ENCODE measurements at places on chromosomes 12 and 14. TPM values are rescaled to one million over a fixed set of nuclear protein-coding genes. Genes with fewer than 3 reads are reported as not detected.

DNA sequence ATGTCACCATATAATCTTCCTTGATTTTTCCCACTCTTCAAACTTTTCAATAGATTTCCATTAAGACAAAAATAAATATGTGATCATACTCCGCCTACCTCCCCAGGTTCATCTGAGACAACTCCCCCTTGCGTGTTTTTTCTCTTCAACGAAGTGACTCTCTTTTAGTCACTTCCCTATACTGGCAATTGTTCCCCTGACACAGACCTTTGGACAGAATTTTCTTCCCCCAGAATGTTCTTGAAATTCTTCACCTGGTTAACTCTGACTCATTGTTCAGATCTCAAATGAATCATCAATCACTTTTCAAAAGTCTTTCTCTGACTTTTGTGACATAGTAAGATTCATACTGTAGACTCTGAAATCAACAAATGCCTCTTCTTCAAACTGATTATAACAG, 727.3 kb upstream of the LMO3 start:
- no peak overlapping the region for H3K4me3 ChIP-seq
- no peaks in the 10 kb centered on the region for H3K4me1 ChIP-seq
- no peaks in the 10 kb centered on the region for H3K36me3 ChIP-seq
- H3K27ac ChIP-seq: no peak overlapping the region

- H3K4me3 ChIP-seq: peak overlapping the region; percentile 32
- H3K4me1 ChIP-seq: peaks cover 46% of the 10 kb centered on the region
- no peaks in the 10 kb centered on the region for H3K27me3 ChIP-seq
- peak; percentile 78 for DNase-seq
- no peaks in the 10 kb centered on the region for H3K36me3 ChIP-seq
Observed at GRCh38 chr12:49698619-49699545, 8.3 kb downstream of the FMNL3 start.

DNA sequence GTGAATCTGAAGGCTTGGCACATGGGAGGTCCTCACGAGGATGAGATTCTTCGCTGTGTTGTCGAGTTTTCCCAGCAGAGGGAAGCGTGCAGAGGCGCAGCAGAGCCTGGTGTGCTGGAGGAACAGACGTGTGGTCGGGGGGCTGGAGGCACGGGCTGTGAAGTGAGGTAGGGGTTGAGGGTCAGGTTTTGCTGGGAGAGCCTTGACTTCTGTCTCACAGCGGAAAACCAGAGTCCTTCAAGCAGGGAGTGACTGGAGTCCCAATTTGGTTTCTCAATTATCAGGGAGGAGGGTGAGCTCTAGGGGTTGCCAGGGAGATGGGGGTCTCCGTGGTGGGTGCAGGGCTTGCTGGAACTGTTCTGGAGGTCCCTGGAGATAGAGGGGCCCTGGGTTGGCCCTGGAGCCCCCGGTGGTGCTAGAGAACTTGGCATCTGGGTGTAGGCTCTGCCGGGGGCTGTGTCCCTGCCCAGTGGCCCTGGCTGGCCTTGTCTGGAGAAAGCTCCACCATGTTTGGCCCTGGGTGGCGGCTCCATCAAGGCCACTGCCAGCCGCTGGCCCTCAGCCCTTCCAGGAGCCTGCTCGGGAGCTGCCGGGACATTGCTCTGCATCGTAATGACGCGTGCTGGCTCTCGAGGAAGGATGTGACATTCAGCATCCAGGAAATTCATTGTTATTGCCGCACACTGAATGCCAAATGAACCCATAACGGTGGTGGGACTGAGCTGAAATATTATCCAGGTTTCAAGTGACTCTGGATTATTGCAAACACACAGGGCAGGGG, 215.7 kb downstream of the KIF26A start:
- no peaks in the 10 kb centered on the region for H3K4me1 ChIP-seq
- no peak overlapping the region for H3K27ac ChIP-seq
- DNase-seq: no peak
- no peaks in the 10 kb centered on the region for H3K36me3 ChIP-seq

DNA sequence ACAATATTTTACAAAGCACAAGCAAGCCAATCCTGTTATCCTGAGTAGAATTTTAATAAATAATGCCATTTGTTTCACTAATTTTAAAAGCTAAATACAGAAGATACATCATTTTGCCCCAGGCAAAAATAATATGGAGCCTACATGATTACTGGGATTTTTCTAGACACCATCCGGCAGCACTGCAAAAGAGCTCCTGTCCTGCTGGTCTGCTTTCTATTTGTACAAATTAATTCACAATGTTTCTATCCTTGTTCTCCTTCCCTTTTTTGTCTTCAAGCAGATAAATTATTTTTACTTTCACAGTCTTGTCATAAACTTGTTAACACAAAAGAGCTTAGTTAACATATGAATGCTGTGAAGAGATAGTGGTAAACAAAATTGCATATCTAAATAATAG, 4.6 kb downstream of the SIX1 start:
- DNase-seq: peak; percentile 37
- H3K4me1 ChIP-seq: peaks cover 30% of the 10 kb centered on the region
- no peaks in the 10 kb centered on the region for H3K27me3 ChIP-seq
- H3K4me3 ChIP-seq: peak overlapping the region; percentile 78
- H3K27ac ChIP-seq: peak overlapping the region; percentile 46

DNA sequence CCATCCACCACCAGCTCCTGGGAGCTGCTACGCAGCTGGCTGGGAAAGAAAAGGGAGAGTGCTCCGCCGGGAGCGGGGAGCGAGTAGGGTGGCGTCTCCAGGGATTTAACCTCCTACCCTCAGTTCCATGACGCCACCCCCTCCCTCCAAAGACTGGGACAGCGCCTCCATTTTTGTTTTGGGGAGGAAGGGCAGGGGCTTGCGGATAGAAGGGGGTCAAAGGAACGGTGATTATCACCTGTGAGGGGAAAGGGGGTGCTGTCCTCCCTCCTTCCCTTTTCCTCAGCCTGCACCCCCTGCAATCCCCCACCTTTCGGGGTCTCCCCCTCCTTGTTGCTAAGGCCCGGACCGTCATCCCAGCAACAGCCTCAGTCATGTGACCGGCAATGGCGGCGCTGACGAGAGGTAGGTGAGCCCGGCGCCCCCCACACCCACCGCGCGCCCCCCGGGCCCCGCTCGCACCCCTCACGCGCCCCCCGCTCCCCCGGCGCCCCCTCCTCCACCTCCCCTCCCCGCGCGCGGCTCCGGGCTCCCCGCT, at the start of gene DTX3:
DTX3 (plus strand) TSS at position 371 of the 538 bp plus-strand sequence. CDS start 1,694 bp downstream, outside the sequence.
- no peaks in the 10 kb centered on the region for H3K36me3 ChIP-seq
- no peaks in the 10 kb centered on the region for H3K27me3 ChIP-seq
- H3K27ac ChIP-seq: peak within 1 kb of the TSS; percentile 27
- peaks cover 9% of the 10 kb centered on the region for H3K4me1 ChIP-seq

- DNase-seq: no peak
- H3K27ac ChIP-seq: no peak overlapping the region
- peaks cover 24% of the 10 kb centered on the region for H3K4me1 ChIP-seq
- H3K36me3 ChIP-seq: no peaks in the 10 kb centered on the region
Observed at GRCh38 chr12:127558361-127558760, 708.6 kb upstream of the TMEM132C start.

- no peak for DNase-seq
- H3K4me1 ChIP-seq: peaks cover 13% of the 10 kb centered on the region
- H3K4me3 ChIP-seq: no peak overlapping the region
- no peak overlapping the region for H3K27ac ChIP-seq
Observed at GRCh38 chr14:72771561-72771960, 122.3 kb downstream of the DPF3 start.

ITPR2 gene
- total RNA-seq: 9.2 TPM

CARMIL3 gene
- not detected for total RNA-seq

SERPINA6 gene
- not detected for total RNA-seq

PTHLH gene
- total RNA-seq: 0.51 TPM
